Stimulated activated CD8-positive, alpha-beta memory T cell treated with anti-CD3 and anti-CD28 coated beads, Interleukin-4, amount 100 ng/mL, for 1 hour (primary cell): ENCODE measurements at places on chromosomes 1 and 21.

GRCh38 chr1:89206373-89206772 lies 7.6 kb upstream of the GBP4 start:
- no peak for DNase-seq

- DNase-seq = no peak
Measured at GRCh38 chr1:212255705-212256307, 29.4 kb upstream of the PPP2R5A start.

DNA sequence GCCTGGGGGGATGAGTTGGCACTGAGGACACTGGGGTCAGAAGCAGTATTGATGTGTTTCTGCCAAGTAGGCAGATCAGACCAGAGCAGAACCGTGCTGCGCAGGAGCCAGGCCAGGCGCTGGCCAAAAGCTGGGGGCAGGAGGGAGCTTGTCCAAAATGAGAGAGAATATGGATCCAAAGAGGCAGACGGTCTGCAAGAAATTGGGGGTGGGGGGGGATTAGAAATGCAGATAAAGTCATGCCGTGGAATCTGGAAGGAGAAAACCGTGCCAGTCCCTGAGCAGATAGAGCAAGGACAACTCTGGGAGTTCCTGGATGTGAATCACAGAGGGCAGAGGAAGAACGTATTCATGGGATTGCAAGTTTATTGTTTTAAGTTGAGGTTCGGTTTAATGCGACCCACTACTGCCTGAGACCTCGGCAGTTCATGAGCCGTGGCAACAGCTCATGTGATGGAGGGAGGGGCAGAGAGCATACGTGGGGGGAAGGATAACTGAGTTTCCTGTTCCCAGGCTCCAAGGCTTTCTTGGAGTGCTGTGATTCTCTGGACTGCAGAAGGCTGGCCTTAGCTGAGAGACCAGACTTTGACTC lies 224.0 kb downstream of the FGGY start:
- no peak for DNase-seq

DNA sequence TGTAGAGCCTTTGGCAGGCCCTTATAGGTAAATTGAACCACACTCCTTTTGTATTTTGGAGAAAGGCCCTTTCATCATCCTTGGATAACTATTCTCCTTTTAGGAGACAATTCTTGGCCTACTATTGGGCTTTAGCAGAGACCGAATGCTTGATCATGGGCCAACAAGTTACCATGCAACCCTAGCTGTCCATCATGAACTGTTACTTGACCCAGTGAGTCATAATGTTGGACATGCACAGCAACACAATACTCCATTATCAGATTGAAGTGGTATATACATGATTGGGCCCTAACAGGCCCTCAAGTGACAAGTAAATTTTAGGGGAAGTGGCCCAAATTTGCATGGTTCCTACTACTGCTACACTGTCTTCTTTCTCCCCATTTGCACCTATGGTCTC lies 84.4 kb downstream of the CATSPERE start:
- no peak for DNase-seq

- no peak for DNase-seq
Measured at GRCh38 chr1:101207891-101208290, 28.9 kb upstream of the S1PR1 start.

GRCh38 chr1:184838504-184838951 lies 83.9 kb upstream of the EDEM3 start:
- no peak for DNase-seq

- no peak for DNase-seq
Measured at GRCh38 chr1:84919461-84919970, 26.5 kb upstream of the LPAR3 start.

DNA sequence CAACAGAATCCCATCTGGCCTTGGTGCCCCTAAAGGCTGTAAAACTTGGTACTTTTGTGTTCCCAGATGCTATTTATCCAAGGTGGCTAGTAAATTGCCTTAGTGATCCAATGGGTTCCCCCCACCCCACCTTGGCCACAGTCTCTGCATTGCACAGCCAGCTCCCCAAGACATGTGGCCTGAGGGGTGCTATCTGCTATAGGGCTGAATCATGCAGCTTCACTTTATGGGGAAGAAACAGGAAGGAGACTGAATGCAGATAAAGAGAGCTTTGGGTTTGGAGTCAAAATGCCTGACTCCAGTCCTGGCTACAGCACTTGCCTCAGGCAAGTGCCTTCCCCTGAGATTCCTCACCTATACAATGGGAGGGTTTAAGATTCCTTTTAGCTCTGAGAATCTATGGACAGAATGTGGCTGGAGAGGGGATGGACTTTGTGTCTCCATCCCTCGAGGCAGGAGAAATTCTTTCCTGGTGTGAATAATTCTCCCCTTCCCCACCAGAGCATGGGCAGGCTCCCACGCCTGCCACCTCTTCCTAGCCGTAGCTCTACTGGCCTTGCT lies 6.5 kb downstream of the RHEX start:
- no peak for DNase-seq

GRCh38 chr1:22903113-22903512 lies 69.6 kb downstream of the LACTBL1 start:
- no peak for DNase-seq

DNA sequence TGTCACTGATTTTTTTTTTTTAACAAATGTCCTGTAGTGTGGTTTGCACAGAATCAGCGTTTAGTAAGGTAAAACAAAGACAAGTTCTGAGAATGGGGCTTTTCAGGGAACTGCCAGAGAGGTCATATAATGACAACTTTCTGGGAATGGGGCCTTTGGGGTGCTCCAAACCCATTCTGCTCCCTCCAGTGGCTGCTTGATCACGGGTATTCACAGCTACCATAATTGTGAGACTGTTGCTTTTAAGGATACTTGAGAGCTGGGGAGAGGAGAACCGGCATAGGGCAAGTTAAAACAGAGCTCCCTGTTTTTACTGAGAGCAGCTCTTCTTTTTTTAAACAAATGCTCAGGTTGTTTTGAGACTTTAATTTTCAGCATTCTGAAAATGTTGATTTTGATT lies 48.2 kb downstream of the CYP2J2 start:
- DNase-seq = no peak

DNA sequence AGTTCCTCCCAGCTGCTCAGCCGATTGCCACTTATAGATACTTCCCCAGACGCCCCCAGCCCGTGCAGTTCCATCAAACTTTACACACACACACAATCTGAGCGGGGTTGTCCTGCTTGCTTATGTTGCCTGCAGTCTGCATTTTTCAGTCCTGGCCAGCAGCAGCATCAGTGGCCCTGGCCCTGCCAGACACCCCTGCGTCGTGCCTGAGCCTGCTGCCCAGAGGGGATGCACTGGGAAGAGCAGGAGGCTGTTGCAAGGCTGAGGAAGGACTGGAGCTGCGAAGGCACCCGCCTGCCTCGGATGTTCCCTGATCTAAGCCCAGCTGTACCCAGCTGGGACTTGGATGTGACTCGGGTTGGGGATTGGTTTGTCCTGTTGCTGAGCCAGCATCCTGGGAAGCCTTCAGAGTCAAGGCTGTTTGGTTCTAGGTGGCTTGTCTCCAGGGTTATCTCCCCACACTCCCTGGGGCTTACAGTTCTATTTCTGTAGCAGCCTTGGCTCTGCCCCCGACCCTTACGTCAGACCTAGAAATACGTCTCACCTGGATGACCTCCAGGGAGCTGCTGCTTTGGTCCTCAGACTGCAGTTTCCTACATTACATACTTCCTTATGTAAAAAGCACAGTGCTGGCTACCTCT lies 42.3 kb downstream of the MAN1C1 start:
- no peak for DNase-seq

GRCh38 chr1:41715441-41716095 lies 203.2 kb downstream of the HIVEP3 start:
- DNase-seq = no peak

GRCh38 chr1:45679123-45679522 lies 7.2 kb downstream of the GPBP1L1 start:
- DNase-seq = no peak

GRCh38 chr21:28754127-28754611 lies 238.5 kb downstream of the LTN1 start:
- no peak for DNase-seq

- no peak for DNase-seq
Measured at GRCh38 chr1:208520438-208521099, 276.4 kb upstream of the PLXNA2 start.

- DNase-seq = no peak
Measured at GRCh38 chr1:178684542-178685000, 40.5 kb upstream of the RALGPS2 start.

- no peak for DNase-seq
Measured at GRCh38 chr1:60573121-60573520, 499.6 kb upstream of the C1orf87 start.

GRCh38 chr1:166573199-166573598 lies 266.1 kb upstream of the POGK start:
- DNase-seq = no peak

DNA sequence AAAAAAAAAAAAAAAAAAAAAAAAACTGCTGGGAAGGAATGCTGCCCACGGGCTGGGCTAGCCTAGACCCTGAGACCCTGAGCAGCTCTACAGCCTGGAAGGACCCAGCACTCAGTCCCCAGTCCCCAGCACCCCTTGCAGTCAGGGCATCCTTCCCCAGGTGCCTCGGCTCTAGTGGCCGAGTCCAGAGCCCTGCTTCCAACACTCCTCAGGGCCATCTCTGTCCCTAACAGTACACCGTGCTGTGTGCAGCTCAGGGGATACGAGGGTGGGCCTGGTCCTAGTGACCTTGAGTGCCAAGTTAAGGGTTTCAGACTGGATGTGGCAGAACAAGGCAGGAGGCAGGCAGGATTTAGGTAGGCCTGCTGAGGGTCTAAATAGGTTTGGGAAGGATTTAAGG lies 50.2 kb upstream of the LRP8 start:
- no peak for DNase-seq

- no peak for DNase-seq
Measured at GRCh38 chr1:91768786-91769725, 116.9 kb downstream of the TGFBR3 start.

- DNase-seq = no peak
Measured at GRCh38 chr1:198922638-198923430, 284.0 kb downstream of the PTPRC start.

GRCh38 chr1:3577711-3578432 lies 33.4 kb downstream of the MEGF6 start:
- DNase-seq = no peak

GRCh38 chr1:210951279-210951678 lies 182.7 kb downstream of the KCNH1 start:
- DNase-seq = no peak

DNA sequence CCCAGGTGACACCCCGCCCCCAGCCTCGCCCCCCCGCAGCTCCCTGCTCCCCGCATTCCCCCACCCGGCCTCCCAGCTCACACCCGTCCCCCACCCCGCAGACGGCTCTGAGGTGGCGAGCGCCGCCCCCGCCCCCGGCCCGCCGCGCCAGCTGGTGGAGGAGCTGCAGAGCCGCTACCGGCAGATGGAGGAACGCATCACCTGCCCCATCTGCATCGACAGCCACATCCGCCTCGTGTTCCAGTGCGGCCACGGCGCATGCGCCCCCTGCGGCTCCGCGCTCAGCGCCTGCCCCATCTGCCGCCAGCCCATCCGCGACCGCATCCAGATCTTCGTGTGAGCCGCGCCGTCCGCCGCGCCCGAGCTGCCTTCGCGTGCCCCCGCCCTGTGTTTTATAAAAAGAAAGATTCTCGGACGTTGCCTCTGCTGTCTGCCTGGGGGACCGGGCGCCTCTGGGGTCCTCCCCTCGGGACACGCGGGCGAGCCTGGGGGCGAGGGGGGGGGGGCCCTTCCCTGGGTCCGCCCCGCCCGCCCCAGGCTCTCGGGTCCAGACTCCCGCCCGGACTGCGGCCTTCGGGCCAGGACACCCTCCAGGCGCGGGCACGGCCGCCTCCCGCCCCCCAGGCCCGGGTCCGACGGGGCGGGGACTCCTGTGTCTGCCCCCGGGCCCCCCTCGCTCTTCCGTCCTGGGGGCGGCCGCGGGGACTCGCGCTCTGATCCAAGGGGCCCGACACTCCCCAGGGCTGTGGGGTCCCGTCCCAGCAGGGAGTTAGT lies 1.6 kb upstream of the MMP23B start:
- DNase-seq = peak; percentile 92

- no peak for DNase-seq
Measured at GRCh38 chr1:205650241-205650640, 18.4 kb upstream of the ELK4 start.

DNA sequence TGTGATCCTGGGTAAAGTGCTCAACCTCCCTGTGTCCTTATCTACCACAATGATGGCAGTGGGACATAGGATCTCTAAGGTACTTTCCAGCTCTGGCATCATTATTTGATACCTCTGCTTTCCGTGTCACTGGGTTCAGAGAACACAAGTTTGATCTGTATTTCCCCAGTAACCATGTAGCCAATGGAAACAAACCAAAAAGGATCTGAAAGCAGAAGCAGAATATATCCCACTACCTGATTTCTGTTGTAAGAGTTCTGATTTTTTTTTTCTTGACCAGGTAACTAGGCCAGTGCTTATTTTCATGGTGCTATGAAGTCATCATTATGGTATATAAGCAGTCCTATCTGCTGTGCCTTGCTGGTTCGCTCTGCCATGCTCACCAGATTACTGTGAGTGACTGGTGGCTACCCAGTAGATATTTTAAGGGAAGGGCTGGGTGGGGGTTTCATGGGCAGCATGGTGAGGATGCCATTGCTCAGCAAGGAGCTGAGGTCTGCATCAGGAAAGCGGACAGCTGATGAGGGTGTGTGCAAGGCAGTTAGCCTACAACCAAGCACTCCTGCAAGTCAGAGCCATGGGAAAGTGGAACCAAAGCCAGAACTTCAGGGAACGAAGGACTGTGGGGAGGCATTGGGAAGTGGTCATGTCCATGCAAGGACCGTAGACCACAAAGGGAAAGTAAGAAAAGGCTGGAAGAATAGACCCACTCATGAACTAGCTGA lies 104.9 kb upstream of the EDEM3 start:
- no peak for DNase-seq

- no peak for DNase-seq
Measured at GRCh38 chr1:183148599-183148998, 37.5 kb upstream of the LAMC2 start.

- DNase-seq = no peak
Measured at GRCh38 chr1:59692591-59692990, 122.2 kb upstream of the HOOK1 start.

DNA sequence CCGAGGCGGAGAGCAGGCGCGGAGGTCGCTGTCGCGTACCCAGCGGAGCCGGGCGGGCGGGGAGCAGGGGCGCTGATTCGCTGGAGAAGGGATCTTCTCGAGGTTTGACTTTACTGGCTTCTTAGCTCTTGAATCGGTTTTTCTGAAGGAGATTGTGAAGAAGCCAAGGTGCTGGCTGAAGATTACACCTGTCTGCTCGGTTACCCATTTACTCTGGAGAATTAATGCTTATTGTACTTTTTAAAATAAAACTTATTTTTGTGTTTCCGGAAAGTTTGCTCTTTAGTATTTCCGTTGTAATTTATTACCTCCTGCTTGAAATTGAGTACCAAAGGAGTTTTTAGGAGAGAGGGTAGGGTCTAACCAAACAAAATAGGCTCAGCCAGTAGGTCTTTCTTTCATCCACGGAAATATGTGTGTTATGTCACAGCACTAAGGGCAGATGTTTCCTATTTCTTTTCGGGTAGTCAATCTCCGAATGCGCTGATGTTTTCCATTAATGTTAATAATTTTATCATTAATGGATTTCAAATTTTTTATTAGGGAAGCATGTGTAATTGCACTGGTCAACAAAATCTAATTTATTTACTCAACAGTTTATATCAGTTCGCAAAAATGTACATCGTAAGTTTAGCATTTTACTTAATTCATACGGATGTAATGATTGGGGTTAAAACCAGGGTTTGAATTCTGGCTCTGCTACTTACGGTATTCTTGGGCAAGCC lies 510 bp upstream of the GNG5 start:
- no peak for DNase-seq
